Right ventricle myocardium superior (tissue), 1 donor: ENCODE measurements at places on chromosomes 7 and 10. TPM values are rescaled to one million over a fixed set of nuclear protein-coding genes. Genes with fewer than 3 reads are reported as not detected.
A peak's percentile ranks its signal among the peaks of the same experiment; 100 is the strongest.

DNA sequence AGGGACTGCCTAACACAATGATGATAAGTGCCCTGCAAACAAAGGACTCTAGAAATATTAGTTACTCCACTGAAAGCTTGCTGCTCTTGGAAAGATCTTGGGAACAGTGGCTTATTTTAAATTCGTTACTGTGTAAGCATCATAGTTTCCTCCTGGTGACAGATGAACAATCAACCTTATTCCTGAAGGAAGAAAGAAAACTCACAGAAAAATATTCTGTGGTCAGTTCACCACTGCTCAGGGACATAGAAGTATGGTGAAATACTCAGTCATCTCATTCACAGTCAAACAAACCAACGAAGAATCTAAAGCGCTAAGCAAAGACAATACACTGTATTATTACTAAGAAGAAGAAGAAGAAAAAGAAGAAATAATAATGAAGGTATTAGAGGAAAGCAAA lies 27.8 kb downstream of the MKX start:
- DNase-seq = no peak

DNA sequence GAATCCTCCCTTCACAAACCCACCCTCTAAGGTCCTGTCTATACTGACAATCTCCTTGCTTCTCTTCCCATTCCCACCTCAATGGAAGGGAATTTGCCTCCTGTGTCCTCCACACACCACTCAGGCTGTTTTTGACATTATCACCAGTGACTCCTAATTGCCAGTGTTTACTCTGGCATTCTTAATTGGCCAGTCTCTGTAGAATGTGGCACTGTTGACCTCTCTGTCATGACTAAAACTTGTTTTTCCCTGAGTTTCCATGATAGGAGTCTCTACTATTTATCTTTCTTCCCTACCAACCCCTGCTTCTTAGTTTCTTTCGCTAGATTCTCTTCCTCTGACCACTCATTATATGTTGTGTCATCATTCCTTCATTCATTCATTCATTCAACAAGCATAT lies 12.1 kb downstream of the SLC16A12 start:
- no peak for DNase-seq

- no peak for DNase-seq
Measured at GRCh38 chr7:115059321-115059720, 137.4 kb downstream of the MDFIC start.

DNA sequence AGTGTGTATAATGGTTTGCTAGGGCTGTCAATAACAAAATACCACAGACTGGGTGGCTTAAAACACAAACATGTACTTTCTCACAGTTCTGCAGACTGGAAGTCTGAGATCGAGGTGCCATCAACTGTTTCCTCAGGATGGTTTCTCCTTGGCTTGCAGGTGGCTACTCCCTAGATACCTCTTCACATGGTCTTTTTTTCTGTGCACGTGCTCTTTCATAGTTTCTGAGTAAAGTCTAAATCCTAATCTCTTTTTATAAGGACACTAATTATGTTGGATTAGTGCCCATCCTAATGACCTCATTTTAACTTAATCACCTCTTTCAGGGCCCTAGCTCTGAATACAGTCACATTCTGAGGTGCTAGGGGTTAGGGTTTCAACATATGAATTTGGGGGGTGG lies 65.9 kb downstream of the AMPH start:
- no peak for DNase-seq

DNA sequence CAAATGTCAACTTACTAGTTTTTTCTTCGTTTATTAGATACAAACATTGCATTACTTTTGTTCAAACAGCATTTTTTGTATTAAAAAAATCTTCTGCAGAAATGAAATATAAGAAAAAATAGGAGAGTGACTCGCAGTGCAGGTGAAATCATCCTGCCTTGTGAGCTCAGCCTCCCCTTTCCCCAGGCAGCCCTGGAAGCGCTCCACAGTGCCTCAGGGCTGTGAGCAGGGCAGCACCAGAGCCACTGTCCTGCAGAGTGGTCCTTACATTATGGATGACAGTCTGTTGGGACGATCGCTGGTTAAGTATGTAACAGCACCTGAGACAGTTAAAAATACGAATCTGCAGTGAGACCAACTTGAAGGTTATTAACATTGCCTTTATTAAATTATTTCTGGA lies 695.4 kb upstream of the POM121L12 start:
- DNase-seq = no peak

GRCh38 chr7:461117-461452 lies 58.6 kb downstream of the PDGFA start:
- no peak for DNase-seq

ZNF485 gene
- 1.4 TPM for total RNA-seq

DNA sequence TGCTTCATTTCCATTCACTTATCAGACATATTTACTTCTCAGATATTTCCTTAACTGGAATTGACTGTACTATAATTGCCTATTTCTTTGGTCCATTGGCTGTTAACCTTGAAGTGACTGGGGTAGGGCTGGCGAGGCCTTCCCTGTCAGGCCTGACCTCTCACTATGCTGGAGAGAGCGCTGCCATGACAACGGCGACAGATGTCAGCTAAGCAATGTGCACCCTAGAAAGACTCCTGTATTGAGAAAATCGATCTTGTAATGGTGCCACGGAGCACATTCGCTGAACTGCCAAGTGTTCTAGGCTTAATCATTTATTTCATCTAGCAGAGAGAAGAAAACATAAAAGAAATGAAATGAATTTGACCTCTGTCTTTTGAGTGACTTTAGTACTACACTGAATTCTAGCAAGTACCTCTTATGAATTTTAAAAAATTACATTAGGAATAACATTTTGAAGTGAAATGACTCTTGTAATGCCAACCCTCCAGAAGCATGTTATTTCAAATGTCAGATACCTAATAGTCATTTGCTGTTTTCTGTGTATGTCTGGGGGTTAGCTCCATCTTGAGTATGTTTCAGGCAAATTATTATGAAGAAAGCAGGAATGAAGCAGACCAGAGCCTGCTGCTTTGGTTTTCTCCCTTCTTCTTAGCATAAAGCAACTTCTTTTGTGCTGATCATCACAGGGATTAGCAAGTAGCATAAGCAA lies 148.0 kb downstream of the SNX10 start:
- no peak for DNase-seq

SPDYE17 gene
- total RNA-seq = not detected

DNA sequence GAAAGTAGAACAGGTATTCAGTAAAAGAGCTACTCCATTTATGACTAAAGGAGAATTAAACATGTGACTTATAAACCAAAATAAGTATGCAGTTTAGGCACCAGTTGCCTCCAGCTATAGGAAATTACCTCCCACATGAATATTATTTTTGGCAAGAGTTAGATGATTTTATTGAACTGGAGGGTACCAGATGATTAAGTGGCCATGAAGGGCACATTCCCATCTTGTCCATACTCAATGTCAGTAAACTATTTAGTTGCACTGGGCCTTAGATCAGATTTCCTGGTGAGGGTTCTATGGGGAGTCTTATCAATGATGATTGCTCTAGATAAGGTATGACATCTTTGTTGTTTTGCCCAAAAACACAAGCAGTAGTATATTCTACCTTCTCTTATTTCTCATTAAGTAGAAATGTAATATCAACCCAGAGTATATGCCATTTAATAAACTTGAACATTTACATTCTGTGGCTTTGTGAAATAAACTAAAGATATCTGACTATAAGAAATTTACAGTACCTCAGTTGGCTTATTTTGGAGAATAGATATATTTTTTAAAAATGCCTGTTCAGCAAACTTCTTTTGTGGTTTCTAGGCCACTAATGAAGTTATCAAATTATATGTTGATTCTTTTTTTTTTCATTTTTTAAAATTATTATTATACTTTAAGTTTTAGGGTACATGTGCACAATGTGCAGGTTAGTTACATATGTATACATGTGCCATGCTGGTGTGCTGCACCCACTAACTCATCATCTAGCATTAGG lies 145.3 kb downstream of the SEMA3A start:
- no peak for DNase-seq

LIPK gene
- total RNA-seq = not detected

GRCh38 chr7:91434836-91435235 lies 170.6 kb downstream of the FZD1 start:
- DNase-seq = no peak

WIPF3 gene
- total RNA-seq = 5.5 TPM

ANXA8L1 gene
- total RNA-seq = 0.81 TPM

- peak; percentile 2 for DNase-seq
Measured at GRCh38 chr10:97905276-97905675, 55.6 kb downstream of the GOLGA7B start.

GRCh38 chr7:138776166-138776833 lies 21.5 kb upstream of the TMEM213 start:
- no peak for DNase-seq

- peak; percentile 83 for DNase-seq
Measured at GRCh38 chr10:123583639-123584418, 82.3 kb upstream of the GPR26 start.

GRCh38 chr10:97185326-97186058 lies at the start of gene SLIT1:
Gene SLIT1 (minus strand): TSS chr10:97185959. CDS start chr10:97185674, 285 bp downstream.
- DNase-seq = no peak

GRCh38 chr7:157763279-157764000 lies 426.6 kb downstream of the DNAJB6 start:
- peak; percentile 9 for DNase-seq

- DNase-seq = no peak
Measured at GRCh38 chr10:119352042-119352441, 144.7 kb downstream of the GRK5 start.

GRCh38 chr7:103689255-103689654 lies 243.2 kb upstream of the SLC26A5 start:
- DNase-seq = no peak

CAV1 gene
- total RNA-seq = 300 TPM

ADGRA1 gene
- total RNA-seq = not detected

WEE2 gene
- not detected for total RNA-seq

ZDHHC16 gene
- total RNA-seq = 18.5 TPM

DNA sequence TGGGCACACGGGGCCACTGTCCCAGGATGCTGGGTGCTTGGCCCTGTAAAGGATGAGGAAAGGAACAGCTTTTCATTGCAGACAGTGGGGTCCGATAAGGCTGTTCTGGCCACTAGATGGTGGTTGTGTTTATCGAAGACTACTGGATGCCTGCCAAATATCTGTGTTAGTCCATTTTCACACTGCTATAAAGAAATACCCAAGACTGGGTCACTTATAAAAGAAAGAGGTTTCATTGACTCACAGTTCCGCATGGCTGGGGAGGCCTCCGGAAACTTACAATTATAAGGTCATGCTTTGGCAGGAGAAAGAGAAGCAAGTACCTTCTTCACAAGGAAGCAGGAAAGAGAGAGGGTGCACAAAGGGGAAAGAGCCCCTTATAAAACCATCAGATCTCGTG lies 32.2 kb upstream of the GARS1 start:
- no peak for DNase-seq

GRCh38 chr7:76238326-76238725 lies 36.6 kb downstream of the SRRM3 start:
- no peak for DNase-seq

DNA sequence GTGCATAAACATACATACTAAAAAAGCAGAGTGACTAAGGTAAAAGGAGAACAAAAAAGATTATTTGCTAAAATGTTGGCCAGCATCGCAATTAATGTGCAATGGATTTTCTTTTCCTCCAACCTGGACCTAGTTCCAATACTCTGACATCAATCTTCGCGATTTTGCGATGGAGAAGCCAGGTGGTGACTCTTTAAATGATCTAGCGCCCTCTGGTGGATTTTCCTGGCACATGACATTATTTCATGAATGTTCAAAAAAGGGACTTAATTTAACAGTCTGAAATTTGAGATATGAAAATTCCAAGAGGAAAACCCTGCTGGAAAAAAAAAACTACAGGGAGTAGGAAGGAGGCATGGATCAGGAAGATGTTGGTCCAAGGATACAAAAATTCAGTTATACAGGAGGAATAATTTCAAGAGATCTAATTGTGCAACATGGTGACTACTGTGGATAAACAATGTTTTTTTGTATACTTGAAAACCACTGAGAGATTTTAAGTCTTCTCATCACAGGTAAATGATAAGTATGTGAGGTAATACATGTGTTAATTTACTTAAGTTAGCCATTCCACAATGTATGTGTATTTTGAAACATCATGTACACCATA lies 4.3 kb upstream of the KCNMA1 start:
- DNase-seq = no peak

ANLN gene
- 3.4 TPM for total RNA-seq

DNA sequence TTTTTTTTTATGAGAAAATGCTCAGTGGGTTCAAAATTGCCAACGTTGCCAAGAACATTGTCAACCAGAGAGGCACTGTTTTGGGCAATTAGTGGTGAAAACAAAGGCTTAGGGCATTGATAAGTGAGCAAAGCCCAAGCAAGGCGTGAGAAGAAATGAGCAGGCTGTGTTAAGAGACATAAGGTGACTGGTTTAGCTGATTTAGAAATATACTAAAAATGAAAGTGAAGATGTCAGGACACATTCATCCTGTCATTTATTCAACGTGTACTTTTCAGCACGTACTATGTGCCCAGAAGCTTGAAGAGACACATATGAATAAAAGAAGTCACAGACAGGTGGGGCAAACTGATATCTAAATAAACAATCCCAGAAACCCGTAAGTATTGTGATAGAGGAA lies 31.8 kb downstream of the AOAH start:
- DNase-seq = no peak

- no peak for DNase-seq
Measured at GRCh38 chr7:129471402-129471827, 30.9 kb upstream of the SMKR1 start.

LAMB4 gene
- 0.30 TPM for total RNA-seq

ASB10 gene
- total RNA-seq = 42.6 TPM

- no peak for DNase-seq
Measured at GRCh38 chr7:137636376-137636775, 210.4 kb downstream of the DGKI start.

DNA sequence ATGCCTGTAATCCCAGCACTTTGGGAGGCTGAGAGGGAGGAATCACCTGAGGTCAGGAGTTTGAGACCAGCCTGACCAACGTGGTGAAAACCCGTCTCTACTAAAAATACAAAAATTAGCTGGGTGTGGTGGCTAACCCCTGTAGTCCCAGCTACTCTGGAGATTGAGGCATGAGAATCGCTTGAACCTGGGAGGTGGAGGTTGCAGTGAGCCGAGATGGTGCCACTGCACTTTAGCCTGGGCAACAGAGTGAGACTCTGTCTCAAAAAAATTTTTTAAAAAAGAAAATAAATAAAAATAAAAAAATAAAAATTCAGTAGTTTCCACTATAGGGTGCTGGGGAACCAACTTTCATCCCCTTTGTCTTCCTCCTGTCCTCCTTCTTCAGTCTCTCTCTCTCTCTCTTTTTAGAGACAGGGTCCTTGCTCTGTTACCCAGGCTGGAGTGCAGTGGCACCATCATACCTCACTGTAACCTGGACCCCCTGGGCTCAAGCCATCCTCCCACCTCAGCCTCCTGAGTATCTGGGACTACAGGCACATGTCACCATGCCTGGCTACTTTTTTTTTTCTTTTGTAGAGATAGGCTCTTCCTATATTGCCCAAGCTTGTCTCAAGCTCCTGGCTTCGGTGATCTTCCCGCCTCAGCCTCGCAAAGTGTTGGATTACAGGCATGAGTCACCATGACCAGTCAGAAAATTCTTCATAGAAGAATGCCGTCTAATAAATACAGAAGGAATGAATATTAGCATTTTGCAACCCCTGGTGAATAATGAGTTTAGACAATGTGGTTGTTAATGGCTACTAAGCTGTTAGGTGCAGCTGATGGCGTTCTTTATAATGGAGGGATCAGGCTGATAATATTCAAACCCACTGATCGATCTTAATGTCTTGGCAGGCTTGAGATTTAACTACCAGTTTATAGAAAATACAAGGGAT lies 20.6 kb downstream of the RBM20 start:
- no peak for DNase-seq
